ENCODE measurements at places on chromosomes 12 and 14.
A peak's percentile ranks its signal among the peaks of the same experiment; 100 is the strongest.

DNA sequence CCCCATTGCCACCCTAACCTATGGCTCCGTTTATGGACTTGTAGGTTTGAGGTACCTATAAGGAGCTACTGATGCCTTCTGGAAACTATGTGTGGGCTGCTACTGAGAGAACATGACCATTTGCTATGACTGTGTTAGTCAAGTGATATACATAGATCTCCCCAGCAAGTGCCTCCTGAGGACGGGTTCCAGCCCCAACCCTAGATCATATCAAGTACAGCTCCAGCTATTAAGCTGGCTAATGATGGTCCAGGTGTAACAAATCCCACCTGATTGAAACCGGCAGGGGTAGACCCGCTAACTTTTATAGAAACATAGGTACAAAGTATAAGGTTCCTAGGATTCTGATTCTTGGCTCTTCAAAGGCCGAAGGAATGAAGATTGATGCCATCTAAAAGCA, 23.7 kb downstream of the NINJ2 start:
- peak; percentile 21 for DNase-seq

DNA sequence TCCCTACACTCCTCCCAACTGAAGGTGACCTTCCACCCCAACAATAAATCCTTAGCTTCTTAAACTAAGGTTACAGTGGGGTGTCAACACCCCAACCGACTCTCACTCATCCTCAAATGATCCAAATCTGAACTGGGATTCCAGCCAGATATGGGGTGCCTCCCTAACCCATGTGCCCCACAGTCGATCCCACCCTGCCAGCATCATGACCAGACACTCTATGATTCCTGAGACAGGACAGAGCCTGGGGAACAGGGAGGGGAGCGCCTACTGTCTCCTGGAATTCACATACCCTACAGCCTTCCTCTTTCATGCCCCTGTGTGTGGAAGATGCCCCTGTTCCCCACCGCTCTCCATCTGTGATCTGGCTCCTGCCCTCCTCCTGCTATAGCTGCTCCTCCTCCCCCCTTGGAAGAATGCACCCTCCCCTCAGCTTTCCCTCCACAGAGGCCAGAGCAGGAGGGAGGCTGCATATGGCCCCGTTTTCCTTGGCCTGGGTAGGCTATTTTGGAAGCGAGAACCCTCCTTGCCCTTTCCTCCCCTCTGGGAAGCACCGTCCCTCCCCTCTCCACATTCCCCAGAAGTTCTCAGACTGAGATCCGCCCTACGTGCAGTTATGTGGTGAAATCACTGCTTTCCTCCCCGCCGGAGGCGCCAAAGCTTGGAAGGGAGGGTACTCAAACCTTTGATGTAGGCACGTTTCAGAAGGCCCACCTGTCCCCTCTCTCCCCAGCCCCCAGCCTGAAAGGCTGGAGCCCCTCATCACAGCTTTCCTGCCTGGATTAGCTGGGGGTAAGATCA, 48.0 kb downstream of the SMUG1 start:
- peak; percentile 68 for DNase-seq

DNA sequence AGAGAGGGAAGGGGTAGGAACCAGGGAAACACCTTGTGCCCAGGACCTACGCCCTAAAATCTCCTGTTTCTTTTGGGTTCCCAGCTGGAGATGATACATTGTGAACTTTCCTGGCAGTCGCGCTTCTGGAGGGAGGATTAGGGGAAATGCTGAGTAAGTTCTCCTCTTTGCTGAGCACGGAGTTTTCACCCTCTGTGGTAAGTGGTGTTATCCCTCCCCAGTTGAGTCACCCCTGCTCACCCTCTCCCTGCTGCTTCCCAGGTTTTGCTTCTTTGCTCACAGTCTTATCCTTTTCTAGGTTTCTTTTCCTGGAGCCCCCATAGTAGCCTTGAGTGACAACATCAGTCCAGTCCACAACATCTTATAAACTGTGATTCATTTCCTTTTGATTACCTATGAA, 789.1 kb downstream of the TMEM121 start:
- DNase-seq: no peak

DNA sequence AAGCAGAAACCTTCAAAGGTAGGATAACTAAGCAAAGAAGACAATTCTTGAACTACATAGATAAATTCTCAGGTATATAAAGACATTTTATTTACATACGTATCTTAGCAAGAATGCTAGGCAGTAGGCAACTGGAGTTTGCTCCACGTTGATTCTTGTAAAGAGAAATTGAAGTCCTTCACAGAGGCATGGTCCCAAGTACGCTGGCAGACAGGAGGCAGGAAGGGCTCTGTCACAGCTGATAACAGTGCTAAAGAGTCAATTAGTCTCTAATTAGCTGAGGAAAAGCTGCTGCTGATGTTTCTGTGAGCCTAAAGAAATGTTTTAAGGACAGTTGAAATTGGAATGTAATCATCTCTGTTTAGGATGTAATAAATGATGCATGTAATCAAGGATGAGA, 146.8 kb downstream of the METTL25 start:
- no peak for DNase-seq

GRCh38 chr12:104218935-104219334, 3.4 kb downstream of the TXNRD1 start:
- no peak for DNase-seq

Measured in psoas muscle (tissue), 8 donors.